T-helper 2 cell (primary cell): ENCODE measurements at places on chromosomes 4 and X.

DNA sequence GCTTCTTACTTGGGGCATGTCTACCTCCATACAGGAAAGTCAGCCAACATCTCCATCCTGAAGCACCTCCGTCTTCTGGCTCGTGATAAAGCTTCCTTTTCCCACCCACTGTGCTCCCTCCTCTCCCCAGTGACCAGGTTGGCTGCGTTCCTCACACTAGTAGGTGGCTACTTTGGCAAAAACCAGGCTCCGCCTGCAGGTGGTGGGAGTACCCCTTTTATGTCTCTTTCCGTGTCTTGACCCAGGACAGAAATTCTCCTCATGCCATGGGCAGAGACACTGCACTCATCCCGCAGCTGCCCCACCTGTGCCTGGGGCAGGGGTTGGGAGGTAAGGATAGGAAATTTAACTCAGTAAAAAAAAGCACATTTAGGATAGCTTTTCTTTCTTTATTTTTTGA lies 50.9 kb downstream of the ENPP6 start:
- no peak for DNase-seq

- DNase-seq = peak; percentile 28
Observed at GRCh38 chrX:148871422-148872160, 371.2 kb downstream of the AFF2 start.

GRCh38 chr4:134201216-134202161 lies at the start of gene PABPC4L:
Gene PABPC4L, minus strand, starts transcription at chr4:134201789. Its CDS starts 770 bp downstream, at chr4:134201019.
- DNase-seq = no peak

DNA sequence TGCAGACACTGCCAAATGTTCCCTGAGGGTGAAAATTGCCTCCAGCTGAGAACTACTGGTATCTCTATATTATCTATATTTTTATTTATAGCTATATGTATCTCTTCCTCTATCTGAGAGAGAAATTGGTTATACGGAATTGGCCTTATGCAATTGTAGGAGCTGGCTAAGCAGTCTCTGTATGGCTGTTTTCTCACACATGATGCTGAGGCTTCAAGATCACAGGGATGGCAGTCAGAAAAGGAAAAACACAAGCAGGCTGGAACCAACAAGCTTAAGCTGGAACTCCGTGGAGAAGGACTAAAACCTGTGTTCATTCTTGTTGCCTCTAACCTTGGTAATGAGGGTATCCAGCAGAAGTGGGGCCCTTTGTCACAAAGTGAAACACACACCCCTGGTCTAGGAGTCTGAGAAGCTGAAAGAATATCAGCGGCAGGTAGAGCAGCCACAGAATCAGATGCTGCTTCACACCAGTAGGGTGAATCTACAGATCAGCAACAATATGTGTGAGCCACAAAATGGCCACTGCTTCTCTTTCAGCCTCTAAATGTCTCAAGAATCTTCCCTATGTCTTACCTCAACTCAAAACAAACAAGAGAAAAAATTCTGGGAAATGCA lies 166.5 kb upstream of the PPP1R2C start:
- DNase-seq = no peak

DNA sequence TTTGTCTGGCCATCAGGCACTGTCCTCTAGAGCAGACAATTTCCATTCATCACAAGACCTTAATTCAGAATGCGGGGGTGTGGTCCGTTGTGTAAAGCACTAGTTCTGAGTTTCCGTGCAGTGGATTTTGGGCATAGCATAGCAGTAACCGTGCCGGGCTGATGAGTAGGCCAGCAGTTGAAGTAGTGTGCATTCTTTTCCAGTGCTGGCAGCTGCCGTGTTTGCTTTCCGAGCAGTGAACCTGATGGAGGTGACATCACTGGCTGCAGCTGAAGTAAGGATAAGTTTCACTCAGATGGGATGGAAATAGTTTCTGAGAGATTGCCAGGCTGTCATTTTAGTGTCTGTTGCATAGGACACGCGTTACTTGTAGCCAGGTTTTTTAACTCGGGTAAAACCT lies 107.0 kb upstream of the STIM2 start:
- DNase-seq = no peak

DNA sequence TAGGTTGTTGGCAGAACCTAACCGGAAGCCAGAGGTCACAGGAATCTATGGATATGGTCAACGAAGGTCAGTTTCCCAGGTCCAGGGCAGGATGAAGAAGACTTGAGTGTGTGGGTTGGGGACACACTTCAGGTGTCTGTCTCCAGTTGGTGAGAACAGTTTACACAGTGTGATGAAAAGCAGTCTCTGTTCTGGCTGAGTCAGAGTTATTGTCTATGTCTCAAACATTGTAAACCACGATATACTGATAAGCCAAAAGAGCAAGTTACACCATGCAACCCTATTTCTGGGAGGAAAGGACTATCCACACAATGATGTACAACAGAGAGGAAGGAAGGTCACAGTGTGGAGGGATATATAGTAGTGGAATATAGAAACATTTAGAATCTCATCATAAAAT lies 187.1 kb upstream of the C1QTNF7 start:
- DNase-seq = no peak

GRCh38 chr4:141713771-141714445 lies 77.5 kb downstream of the IL15 start:
- no peak for DNase-seq

DNA sequence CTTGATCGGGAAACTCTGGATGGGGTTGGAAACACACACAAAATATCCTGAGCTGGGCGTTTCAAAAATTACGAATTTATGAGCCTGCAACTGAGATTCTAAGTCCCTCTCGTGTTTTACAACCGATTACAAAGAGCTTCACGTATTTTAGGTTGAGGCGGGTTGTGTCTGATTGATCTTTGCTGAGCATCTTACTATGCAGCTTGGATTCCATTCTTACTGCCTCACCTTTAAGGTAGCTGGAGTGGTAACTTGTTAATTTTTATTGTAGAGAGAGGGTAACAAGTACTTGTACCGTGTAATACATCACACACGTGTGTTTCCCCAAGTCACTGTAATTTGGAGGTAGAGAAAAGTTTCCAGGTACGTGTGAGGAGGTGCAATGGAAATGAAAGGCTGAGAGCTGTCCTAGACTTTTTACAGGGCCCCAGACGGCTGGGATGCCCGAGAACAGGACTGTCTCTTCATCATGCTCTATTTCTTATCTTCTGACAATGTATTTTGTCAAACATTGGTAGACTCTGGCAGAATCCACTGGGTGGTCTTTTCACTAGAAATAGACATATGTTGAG lies 97.8 kb upstream of the TENM3 start:
- no peak for DNase-seq

DNA sequence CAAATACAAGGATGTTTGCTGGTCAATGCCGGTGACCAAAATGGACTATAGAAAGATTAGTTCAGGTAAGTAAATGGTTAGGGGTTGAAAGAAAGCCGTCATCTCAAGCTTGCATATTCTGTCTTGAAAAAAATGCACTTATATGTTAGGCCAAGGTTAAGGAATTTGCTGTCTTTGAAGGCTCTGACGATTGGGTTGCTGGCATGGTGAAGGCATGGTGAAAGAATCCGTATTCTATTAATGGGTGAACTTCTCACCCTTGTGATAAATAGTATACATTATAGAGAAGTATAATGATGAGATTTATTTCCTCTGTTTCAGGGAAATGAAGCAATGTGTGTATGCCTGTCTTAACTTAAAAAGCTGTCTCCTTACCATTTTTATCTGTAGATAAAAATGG lies 132.6 kb downstream of the ADGRL3 start:
- no peak for DNase-seq

DNA sequence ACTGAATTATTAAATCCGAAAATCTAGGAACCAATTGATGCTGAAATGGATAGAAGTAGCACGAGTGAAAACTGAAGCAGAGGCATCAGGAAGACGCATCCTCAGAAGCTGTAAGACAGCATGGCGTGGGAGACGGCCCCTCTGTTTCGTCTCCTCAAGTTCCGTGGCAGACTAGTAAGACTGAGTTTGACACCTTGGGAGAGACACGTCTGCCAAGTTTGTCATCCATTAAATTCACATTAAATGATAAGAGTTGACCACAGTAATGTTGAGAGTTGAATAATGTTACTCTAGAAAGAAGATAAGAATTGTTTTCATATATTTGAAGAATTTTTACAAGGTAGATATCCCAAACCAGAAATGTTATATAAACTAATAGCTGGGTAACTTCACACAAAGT lies 736.1 kb upstream of the FRG1 start:
- DNase-seq = no peak

- DNase-seq = no peak
Observed at GRCh38 chr4:140250989-140251552, 97.1 kb upstream of the MAML3 start.

DNA sequence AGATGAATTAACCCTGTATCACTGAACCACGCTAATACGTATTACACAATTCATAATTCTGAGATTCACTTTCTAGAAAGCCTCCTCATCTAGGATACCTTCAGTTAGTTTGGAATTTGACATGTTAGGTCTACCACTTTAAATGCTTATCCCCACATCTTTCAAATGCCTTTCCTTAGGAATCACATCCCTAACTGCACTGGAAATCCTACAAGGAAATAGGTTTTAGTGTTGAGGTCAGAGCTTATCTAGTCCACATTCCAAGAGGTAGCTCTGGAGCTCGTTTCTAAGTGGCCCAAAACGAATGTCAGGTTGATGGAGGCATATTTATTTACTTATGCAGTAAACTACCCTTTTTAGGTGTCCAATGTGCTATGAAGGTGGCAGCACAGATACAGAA lies 18.0 kb downstream of the PDHA1 start:
- DNase-seq = no peak

DNA sequence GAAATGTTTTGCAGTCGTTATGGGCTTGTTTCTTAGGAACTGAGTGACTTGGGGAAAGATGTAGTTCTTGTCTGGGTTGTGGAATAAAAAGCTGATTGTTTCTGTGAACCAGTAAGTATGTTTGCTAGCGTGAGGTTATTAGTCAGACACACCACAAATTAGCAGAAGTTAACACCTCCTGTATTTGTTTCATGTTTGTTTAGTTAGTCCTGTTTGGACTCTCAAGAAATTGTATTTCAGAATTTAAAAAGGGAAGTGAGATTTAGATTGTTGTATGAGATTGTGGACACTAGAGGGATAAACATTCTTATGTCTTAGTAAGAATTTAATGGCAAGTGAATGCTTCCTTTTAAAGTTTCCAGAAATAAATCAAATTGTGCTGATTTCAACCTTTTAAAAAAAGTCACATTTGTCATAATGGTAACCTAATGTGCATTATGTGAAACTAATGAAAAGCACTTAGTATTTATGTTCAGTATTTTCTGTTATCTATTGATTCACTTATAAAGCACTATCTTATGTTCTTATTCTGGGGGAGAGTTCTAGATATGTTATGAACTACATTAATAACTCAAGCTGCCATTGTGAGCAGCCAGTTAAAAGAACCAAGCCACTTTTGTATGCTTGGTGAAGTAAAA lies 25.6 kb downstream of the ATP10D start:
- DNase-seq = no peak

- no peak for DNase-seq
Observed at GRCh38 chrX:87941841-87942240, 424.2 kb downstream of the KLHL4 start.

- no peak for DNase-seq
Observed at GRCh38 chrX:153877571-153878261, 8.3 kb downstream of the L1CAM start.

DNA sequence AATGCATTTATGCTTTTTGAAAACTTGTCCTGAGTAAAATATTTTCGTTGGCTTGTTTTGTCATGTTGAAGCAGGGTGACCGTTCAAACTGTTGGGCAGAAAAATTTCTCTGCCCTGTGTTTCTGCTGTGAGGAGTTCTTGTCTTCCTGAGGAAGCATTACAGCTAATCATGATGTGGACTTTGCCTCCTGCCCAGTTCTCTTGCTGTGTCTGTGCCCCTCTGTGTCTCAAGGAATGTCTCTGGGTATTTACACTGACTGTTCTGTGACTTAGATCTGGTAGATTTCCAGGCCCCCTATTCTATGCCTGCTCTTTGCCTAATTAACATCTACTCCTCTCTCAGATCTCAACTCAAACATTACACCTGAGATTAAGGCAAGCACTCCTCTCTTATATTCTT lies 30.4 kb upstream of the RPL34 start:
- DNase-seq = no peak

- DNase-seq = no peak
Observed at GRCh38 chr4:183136855-183137254, 37.8 kb downstream of the WWC2 start.

GRCh38 chrX:19793471-19793870 lies 93.9 kb downstream of the SH3KBP1 start:
- no peak for DNase-seq

- DNase-seq = no peak
Observed at GRCh38 chr4:176002007-176002613, 63.5 kb upstream of the WDR17 start.

DNA sequence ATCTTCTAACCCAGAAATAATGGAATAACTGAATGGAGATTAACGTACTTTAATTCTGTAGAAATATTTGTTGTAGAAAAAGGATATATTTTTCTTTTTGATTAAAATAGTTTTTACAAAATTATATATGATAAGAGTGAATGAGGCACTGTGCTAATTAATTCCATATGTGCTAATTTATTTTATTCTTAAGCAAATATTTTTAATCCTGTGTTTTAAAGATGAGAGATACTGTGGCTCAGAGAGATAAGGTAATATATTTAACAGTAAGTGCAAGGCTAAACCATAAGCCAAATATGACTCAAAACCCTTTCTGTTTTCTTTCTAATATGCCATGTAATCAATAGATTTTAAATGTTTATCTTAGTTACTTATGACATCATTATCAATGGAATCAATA lies 88.2 kb downstream of the EMCN start:
- DNase-seq = no peak

GRCh38 chr4:118398226-118399090 lies 45.7 kb upstream of the PRSS12 start:
- no peak for DNase-seq

GRCh38 chr4:184459413-184459812 lies 14.9 kb downstream of the IRF2 start:
- no peak for DNase-seq

- no peak for DNase-seq
Observed at GRCh38 chr4:6259886-6260285, 9.8 kb upstream of the WFS1 start.

DNA sequence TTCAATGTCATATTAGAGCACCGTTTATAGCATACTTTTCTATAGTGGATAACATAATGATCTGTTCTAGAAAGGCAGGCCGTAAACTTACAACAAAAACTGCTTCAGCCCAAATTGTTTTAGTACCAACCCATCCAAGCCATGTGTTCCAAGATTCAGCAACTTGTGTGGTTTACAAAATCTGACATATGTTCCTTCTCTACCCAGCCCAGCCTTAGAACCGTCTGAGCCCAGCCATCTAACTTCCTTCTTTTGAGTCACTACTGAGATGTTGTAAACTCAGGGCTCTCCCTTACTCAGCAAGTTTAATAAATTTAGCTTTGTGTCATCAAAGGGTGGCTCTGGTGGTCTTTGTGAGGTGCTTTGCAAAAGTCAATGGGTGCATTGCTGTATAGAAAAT lies 32.4 kb upstream of the REPS2 start:
- DNase-seq = no peak

GRCh38 chr4:8722556-8722955 lies 130.0 kb downstream of the CPZ start:
- DNase-seq = no peak

- DNase-seq = no peak
Observed at GRCh38 chr4:127238956-127239475, 393.7 kb upstream of the INTU start.
